ENCODE measurements at places on chromosomes 5 and 9.

DNA sequence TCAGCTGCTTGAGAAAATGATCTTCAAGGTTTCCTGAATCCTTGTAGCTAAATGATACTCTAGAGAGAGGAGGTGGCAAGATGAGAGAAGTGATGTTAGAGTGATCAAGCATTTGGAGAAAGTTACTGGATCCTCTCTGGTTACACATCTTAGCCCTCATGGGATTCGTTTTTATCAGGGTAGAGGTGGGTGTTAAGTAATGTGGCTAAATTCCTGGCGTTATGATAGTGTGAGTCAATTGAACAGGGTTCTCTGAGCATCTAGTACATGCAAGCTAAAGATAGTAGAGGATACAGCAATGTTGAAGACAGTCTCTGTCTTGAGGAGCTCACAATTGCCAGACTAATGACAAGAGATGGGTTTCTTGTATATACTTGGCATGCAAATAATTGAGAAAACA, 123.7 kb downstream of the PSD2 start:
- DNase-seq: no peak

GRCh38 chr5:175478384-175479124, at the start of gene SFXN1:
SFXN1 (plus strand) TSS chr5:175478560; CDS start chr5:175492104, 13,544 bp downstream.
- DNase-seq: peak; percentile 65

DNA sequence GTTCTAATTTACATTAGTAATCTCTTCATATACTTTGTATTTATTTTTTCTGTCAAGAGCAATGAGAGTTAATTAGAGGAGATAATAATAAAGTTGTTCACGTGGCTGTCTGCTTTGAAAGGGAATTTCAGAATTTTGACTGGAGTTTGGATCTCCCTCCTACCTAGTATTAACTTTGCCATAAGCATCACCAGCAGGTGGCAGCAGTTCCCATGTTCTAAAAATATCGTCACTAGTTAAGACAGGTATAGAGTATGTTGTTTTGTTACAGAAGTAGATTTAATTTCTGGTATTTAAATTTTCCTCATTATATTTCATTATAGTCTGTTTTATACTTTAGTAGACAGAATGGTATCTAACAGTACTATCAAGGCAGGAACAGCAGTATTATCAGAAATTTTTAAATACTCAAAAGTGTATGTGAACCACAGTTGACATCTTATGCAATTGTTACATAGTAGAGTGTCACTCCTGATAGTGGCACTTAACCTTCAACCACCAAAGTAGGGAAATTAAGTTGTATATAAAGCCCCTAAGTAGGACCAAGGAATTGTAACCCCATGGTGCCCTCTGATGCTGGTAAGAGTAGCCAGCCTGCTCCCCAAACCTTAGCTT, 20.4 kb downstream of the GNPDA1 start:
- DNase-seq: peak; percentile 56

- DNase-seq: no peak
Measured at GRCh38 chr5:475704-476101, 32.7 kb downstream of the EXOC3 start.

DNA sequence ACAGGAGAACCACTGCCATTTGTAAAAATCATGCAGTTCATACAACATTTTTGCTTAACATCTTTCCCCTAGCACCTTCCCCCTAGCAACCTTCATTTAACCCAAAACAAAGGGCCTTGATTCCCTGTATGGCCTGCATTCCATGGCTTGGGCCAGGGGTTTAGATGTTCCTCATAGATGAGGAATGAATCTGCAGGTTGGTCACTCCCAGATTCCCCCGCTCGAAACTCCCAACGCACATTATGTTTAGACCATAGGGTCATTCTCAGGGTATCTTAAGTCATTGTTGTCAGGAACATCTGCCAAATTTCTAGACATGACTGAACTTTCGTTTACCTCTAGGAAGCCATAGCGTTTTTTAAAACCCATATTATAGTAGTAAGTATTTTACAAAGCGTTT, 282.2 kb upstream of the VLDLR start:
- DNase-seq: no peak

DNA sequence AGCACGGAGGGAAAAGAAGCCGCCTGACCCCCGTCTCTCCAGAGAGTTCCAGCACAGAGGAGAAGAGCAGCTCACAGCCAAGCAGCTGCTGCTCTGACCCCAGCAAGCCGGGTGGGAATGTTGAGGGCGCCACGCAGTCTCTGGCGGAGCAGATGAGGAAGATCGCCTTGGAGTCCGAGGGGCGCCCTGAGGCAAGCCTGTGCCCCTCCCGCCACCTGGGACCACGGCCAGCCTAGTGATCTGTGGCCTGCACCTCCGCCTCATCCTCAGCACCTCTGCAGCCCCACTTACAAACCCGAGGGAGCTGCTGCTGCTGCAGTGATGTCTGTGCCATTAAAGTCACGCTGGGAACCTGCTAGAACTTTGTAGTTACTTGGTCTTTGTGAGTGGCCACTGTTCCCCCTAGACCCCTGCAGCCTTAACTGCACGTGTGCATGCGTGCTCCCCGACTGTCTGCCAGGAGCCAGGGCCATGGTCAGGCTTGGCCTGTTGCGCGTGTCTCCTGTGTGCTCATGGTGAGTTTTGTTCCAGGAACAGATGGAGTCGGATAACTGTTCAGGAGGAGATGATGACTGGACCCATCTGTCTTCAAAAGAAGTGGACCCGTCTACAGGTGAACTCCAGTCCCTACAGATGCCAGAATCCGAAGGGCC, 12.5 kb downstream of the SQSTM1 start:
- DNase-seq: no peak

DNA sequence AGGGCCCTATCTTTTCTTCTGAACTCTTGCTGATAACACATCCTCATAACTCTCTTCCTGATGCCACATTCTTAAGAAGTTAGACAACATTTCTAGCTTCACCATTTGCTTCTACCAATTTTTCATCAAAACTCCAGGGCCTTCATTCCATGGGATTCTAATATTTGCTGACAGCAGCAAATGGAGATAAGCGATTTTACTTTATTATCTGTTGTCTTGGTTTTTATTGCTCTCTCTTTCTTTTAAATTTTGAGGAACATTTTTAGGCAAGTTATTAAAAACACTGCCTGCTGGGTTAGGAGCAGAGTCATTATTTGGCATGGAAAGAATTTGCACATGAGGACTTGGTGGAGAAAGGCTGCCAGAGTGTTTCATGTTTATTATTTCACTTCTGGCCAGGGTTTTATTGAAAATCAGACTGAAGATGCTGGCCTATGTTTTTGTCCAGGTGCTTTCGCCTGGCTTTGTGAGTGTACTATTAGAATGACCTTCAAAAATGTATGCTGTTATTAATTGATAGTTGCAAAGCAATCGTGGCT, 27.7 kb downstream of the NSG2 start:
- DNase-seq: no peak

- DNase-seq: no peak
Measured at GRCh38 chr5:167283691-167284090, 1007.8 kb upstream of the WWC1 start.

GRCh38 chr9:94982211-94982610, 255.7 kb downstream of the AOPEP start:
- DNase-seq: no peak

- DNase-seq: no peak
Measured at GRCh38 chr9:95383185-95383676, 65.7 kb upstream of the FANCC start.

DNA sequence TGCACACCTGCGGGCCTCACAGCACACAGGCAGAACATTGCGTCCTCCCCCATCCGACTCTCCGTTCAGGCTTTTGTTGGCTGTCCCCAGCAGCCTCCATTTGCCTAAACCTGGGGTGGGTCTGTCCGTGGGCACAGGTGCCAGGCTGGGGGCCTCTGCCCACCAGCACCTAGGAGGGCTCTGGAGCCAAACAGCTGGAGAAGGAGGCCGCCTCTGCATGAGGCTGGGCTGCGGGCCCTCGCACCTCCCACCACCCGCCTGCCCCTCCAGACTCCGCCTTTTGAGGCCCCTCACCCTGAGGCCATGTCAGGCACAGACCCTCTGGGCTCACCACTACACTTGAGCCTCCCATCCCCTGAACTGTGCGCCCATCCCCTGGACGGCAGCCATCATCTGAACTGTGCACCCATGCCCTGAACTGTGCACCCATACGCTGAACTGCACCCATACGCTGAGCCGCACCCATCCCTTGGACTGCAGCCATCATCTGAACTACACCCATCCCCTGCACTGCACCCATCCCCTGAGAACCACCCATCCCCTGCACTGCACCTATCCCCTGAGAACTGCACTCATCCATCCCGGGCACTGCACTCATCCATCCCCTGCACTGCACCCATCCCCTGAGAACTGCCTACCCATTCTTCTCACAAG, 98.0 kb upstream of the OTULINL start:
- no peak for DNase-seq

DNA sequence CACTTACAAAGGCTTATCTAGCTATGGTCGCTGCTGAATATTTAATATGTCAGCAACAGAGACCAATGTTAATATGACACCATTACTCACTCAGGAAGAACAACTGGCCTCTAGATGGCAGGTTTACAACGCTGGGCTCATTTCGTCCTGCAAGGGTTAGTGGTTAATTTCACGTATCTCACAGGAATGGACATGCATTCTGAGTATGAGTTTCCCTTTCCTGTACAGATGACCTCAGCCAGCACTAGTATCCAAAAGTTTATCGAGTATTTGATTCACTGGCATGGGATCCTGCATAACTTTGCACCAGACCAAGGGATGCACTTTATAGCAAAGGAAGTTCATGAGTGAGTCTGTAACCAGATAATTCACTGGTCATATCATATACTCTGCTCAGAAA, 8.7 kb upstream of the TRPC7 start:
- no peak for DNase-seq

GRCh38 chr9:127098916-127099553, 23.4 kb downstream of the ANGPTL2 start:
- no peak for DNase-seq

DNA sequence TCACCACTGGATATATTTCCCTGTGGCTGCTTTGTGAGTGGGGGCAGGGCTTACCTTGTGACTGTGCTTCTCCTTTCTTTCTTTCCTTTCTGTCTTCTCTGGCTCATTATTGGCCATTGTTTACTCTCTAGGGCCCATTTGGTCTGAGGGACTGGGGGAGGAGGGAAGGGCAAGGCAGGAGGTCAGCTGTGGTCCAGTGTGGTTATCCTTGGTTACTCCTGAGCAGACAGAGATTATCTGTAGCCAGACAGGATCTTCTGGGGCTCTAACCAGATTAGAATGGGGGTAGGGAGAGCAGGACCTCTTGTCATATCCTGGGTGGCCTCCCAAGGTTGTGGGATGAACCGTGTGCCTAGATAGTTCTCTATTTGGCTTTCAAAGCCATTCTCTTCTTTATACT, 71.2 kb downstream of the ANKRD55 start:
- DNase-seq: no peak

DNA sequence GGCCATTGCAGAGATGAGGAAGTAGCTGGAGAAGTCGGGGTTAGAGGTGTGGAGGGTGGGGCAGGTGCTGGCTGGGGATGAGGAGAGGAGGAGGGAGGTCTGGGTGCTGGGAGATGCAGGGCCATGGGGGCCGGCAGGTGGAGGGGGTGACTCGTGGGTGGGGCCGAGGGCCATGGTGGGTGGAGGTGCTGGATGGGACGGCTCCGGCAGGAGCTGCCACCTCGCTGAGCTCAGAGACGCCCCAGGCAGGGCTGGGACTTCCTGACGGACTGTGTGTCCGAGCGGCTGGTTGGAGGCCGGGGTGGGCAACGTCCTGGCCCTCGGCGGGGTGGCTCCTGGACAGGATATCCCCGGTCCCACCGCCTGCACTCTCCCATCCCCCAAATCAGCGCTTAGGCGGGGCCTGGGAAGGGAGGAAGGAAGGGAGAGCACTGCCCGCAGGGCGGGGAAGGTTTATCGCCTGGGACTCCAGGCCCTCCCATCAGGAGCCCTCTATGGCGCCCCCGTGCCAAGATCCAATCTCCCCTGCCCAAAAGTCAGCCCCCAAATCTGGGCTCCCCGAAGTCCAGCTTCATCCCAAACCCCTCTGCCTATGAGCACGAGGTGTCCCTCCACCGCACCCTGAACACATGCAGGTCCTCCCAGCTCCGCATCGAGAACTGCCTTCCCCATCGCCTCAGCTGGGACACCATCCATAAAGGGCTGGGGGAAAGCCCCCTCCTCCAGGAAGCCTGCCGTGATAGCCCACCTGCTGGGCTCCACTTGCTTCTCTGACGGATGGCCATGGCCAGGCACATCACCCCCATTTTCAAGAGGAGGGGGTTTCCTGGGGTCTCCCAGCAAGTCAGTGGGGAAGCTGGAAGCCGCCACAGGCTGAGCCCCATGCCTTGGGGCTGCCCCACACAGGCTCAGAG, 58.3 kb upstream of the NOTCH1 start:
- DNase-seq: no peak

DNA sequence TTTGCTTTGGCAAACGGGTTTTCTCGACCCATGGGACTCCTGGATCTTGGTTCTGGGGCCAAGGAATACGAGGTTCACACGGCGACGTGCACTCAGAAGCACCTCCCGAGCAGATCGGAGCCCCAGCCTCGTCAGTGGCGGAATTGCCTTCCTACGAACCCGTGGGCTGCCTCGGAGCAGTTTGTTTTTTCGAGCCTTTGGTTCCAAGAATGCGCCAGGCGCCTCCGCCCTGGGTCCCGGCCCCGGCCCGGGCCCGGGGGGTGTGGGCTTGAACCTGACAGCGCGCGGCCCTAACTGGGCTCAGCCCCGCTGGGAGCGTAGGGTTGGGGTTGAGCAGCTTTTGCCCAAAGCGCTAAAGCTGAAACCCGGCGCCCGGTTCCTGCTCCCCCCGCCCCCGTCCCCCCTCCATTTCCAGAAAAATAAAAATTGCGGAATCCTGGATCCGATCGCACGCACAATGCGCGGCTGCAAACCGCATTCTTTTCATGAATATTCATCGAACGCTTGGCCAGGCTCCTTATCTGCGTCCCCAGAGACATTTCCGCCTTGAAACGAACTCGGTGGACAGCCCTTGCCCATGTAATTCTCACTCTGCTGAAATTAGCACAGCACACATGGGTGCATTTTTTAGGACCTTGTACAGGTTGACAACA, 1.0 kb downstream of the BASP1 start:
- no peak for DNase-seq

DNA sequence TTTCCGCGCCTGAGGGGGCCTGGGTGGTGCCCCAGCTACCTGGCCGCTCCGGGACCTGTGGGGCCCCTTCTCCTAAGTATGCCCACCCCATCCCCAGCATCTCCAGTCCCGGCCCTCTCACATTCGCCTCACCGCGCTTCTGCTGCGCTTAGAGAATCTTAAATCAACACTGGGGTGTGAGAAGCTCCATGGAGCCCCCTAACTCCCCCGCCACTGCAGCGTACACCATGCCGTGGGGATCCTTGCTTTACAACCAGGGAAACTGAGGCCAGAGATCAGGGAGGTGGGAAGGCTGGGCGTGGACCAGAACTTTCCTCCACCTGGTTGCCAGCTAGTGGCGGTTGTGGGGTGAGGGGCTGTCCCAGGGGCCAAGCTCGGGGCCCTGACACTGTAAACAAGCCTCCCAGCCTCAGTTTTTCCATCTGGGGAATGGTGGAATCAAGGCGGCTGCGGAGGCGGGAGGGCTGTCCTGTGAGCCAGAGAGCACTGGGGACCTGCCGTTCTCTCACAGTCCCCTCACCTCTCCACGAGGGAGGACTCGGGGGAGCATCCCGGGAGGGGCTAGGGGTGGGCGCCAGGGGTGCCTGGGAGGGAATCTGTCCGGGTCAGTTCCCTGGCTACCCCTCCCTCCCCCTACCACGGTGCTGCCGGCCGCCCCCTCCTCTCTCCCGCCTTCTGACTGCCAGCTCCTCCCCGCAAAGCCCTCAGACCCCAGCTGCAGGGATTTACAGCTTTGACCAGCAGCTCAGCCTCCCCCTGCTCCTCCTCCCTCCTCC, 161.2 kb downstream of the C9orf50 start:
- no peak for DNase-seq

- no peak for DNase-seq
Measured at GRCh38 chr9:68446836-68447235, 90.4 kb downstream of the PGM5 start.
